Hepatocyte (in vitro differentiated cells): ENCODE measurements at places on chromosomes 3 and 15.
A peak's percentile ranks its signal among the peaks of the same experiment; 100 is the strongest.

- H3K4me3 ChIP-seq: no peak overlapping the region
- no peak for DNase-seq
- no peaks in the 10 kb centered on the region for H3K27me3 ChIP-seq
- no peaks in the 10 kb centered on the region for H3K4me1 ChIP-seq
Observed at GRCh38 chr15:86076468-86076867, 3.2 kb upstream of the AGBL1 start.

GRCh38 chr3:13514639-13515435 lies 34.1 kb upstream of the FBLN2 start:
- no peaks in the 10 kb centered on the region for H3K27me3 ChIP-seq
- peak overlapping the region; percentile 92 for H3K27ac ChIP-seq
- H3K36me3 ChIP-seq: no peaks in the 10 kb centered on the region
- no peak overlapping the region for H3K4me3 ChIP-seq
- H3K4me1 ChIP-seq: peaks cover 12% of the 10 kb centered on the region

DNA sequence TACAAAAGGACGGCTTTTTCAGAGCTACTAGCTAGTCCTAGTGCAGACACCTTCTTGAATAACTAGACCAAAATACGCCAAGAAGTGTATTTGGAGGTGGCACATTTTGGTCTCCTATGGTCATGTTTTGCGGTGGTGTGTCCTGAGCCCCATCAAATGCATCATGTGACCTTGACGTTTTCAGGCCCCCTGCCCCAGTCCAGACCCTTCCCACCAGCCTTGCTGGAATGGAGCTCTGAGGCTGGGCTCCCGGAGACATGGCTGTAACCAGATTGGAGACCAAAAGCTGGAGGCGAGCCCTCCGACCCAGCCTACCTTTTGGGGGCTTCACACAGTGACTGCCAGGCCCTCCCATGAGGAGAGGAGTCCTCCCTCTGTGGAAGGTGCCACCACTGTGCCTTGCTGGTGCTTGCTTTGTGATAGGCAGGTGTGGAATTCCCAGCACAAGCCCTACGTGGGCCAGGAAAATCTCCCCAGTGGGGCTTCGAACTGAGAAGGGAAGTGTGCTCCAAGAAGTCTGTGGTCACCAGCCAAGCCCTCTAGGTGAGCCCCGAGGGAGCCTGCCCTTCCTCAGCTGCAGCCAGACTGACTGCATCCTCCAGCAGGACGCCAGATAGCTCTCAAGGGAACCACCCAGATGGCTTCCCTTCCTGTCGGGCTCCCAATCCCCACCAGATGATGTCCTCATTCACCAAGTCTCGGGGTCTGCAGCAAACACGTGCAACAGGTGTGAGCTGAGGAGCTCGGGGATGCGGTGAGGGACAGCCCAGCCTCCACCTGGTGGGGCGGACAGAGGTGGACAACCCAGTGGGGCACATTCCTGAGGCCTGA lies 126.2 kb downstream of the ASB7 start:
- H3K36me3 ChIP-seq: no peaks in the 10 kb centered on the region
- no peak overlapping the region for H3K27ac ChIP-seq
- H3K27me3 ChIP-seq: no peaks in the 10 kb centered on the region
- DNase-seq: no peak

DNA sequence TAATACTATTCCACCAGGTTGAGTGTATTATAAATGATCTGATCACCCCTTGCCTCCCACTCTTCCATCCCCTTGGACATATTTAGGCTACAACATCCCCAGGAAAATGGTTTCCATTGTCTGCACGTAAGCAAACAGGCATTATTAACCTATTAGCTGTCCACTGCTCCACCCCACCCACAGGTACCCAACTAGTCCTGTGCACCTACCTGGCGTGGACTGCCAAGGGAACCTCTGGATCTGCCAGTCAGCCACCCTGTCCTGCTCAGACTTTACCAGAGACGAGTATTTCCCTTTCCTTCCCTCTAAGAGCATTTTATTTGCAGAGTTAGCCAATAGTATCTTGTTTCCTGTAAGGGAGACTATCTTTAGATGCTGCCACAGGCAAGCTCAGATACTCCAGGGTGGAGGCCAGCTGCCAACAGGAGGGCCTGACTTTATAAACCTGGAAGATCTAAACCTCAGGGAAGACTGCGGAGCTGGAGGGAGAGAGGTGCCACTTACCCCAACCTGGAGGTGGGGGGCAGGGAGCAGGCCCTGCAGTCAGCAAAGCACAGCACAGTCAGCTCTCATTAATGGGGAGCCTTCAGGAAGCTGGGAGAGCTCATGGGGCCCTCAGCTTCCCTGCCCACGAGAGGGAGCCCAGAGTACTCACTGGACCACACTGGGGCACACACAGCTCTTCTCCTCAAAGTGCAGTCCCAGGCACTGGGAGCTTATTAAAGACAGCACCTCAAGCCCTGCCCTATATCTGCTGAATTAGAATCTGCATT lies at the start of gene CX3CR1:
CX3CR1 (minus strand) TSS at position 292 of the 773 bp plus-strand sequence. CDS start 13,527 bp downstream, outside the sequence.
- no peaks in the 10 kb centered on the region for H3K4me1 ChIP-seq
- no peak for DNase-seq
- H3K27me3 ChIP-seq: no peaks in the 10 kb centered on the region
- H3K4me3 ChIP-seq: no peak within 1 kb of the TSS
- H3K27ac ChIP-seq: no peak within 1 kb of the TSS
- no peaks in the 10 kb centered on the region for H3K36me3 ChIP-seq
